NCI-H2107 (cell line): ENCODE measurements at places on chromosomes 7 and 10.

GRCh38 chr10:49169776-49170175 is 18.4 kb downstream of the TMEM273 start:
- no peak for DNase-seq

DNA sequence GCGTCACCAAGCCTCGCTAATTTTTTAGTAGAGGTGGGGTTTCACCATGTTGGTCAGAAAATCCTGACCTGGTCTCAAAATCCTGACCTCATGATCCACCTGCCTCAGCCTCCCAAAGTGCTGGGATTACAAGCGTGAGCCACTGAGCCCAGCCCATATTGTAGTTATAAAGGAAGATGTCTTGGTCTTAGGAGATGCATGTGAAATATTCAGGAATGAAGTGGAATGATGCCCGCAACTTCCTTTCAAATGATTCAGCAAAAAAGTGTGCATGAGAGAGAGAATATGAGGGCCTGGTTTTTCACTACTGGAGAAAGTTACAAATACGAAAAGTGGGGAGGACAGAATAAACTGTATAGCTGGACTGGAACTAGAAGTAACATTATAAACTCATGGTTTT is 15.9 kb downstream of the TMEM209 start:
- no peak for DNase-seq

DNA sequence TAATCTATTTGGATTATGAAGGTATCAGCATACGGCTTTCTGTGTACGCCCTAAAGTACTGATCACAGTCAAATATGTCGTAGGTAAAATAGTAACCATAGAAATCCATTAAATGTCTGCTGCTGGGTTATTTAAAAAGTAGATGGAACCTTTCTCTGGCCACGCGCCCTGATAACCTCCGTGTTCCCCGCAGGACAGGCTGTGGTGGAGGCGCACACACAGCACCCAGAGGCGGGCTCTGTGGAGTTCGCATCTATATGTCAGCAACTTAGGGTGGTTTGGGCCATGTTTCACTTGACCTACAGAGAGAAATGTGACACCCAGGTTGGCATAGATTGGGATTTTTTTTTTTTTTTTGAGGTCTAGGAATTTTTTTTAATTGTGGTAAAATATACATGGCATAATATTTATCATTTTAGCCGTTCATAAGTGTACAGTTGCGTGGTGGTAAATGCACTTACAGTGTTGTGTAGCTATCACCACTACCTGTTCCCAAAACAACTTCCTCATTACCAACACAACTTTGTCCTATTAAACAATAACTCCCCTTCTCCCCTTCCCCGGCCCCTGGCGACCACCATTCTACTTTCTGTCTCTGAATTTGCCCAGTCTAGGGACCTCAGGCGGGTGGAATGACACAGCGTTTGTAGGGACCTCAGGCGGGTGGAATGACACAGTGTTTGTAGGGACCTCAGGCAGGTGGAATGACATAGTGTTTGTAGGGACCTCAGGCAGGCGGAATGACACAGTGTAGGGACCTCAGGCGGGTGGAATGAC is 15.4 kb downstream of the PPP2R2D start:
- DNase-seq = no peak

DNA sequence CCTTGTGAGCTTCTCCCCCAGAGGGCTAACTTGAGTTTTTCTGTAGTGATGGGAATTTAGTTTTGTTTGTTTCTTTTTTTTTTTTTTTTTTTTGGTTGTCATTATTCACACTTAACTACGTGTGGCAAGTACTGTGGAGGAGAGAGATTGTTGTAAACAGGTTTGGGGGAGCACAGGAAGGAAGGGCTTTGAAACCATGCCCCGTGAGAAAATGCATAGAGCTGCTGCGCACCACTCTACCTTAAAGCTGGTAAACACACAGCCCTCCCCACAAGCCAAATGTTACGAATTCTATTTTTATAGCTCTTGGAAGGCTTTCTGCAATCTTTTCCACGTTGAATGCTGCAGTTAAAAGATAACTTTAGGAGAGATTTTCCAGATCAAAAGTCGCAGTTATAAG is 76.2 kb downstream of the ZNF22 start:
- DNase-seq = no peak

DNA sequence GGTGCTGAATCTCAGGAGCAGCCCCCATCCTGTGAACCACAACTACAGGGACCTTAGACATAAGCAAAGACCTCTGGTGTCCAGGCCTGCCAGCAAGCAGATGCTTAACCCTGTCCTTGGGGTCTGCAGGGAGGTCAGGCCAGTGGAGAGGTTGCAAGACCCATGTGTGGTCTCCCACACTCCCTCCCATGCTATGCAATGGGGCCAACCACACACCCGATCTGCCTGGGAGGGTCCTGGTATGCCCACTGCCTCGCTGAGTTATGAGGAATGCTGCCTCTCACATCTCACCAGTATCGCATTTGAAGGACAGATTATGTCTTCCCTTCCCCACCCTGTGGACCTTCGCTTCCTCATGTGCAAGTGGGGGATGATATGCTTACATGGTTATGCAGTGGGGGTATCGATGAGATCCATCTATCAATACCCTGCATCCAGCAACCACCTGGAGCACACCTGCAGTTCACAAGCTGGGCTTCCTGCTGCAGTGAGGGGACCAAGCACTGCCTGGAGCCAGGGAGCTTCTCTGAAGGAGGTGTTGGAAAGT is 191.6 kb downstream of the ZNF716 start:
- DNase-seq = no peak

DNA sequence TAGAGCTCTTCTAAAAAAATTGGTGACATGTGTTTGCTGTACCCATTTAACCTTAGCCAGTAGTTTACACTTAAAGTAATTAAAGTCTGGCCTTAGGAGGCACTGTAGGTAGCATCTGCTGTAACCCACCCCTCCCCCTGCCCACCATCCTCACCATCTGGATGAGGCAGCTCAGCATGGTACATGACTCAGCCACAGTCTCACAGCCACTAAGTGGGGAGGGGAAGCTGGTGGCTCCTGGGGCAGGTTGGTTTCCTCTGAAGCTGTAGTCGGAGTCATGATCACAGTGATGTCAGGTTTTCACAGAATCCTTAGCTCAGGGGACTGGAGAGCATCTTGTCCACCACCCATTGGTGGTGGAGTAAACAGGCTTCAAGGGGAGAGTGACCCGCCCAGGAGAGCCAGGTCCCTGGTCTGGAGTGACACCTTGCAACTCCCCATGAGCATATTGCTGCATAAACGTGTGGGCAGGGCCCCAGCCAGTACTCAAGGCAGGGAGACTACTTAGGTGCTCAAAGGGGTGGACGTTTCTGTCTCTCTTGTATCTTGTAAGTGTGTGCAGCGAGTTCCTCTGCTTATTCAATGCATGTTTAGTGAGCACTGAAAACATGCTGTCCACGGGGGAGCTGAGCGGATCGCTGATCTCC is 125.9 kb downstream of the GRK5 start:
- DNase-seq = no peak

GRCh38 chr10:130807721-130808120 is 503.8 kb downstream of the TCERG1L start:
- DNase-seq = no peak

DNA sequence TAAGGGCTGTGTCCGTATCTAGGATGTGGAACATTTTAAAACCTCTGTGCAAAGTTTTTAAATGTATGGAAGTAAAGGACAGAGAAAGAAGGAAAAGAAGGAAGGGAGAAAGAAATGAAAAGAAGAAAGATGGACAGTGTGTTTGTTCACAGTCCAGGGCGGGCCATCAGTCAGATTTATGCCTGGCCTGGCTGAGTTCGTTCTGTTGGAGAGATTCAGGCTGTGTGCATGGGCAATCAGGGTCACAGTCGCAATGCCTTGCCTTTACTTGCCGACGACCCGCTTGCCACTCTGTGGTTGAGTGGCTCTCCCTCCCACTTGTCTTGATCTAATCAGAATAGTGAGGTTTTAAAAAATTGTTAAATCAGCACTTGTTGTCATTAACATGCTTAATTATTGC is 369.4 kb upstream of the BMPER start:
- no peak for DNase-seq

- no peak for DNase-seq
Measured at GRCh38 chr7:20435305-20435704, 104.6 kb downstream of the ITGB8 start.

- DNase-seq = peak; percentile 58
Measured at GRCh38 chr7:76262683-76263402, 39.6 kb upstream of the HSPB1 start.

DNA sequence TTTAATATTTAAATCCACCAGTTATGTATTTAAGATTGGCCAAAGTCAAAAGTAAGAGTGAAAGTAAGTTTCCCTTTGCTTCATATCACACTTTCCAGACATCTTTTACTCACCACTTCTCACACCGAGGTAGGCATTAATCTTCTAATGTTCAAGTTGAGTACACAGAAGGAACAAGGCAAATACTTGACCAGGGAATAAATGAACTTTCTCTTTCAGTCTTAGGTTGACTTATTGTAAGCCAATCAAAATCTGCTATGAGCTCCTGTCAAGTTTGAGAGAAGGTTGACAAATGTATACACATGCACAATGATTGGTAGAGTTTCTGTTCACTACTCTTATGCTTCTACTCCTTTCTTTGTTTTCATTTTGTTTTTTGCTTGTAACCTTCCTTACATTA is 842.5 kb downstream of the REEP3 start:
- no peak for DNase-seq

DNA sequence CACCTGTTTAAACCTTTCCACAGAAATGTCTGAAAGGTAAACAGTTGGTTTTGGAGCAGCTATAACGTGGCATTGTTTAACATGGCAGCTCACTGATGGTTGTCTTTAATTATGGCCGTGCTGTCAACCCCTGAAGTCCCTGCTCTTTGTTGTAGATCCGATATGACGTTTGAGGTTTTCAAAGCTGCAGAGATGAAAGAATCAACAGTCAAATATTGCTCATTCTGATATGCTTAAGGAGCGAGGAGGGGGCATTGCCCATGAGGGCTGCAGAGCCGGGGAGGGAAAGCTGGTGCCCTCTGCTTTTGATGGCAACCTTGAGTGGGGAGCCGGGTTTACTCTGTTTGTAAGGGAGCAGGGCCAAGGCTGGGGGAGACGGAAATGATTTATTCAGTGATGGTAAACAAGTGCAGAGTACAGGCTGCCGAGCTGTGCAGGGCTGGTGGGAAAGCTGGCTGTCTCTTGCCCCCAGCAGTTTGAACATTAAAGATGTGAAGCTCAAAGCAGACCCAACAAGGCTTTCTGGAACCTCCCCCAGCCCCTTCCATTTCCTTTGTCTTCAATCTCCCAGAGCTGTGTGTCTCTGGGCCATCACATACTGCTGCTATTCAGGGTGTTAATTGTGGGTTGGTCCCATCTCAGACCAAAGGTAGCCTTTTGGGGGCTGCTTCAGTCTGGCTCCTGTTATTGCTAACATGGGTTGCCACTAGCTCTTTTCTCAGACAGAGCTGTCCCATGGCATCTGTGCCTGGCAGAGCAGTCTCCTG is 345.5 kb downstream of the LRMDA start:
- DNase-seq = no peak

DNA sequence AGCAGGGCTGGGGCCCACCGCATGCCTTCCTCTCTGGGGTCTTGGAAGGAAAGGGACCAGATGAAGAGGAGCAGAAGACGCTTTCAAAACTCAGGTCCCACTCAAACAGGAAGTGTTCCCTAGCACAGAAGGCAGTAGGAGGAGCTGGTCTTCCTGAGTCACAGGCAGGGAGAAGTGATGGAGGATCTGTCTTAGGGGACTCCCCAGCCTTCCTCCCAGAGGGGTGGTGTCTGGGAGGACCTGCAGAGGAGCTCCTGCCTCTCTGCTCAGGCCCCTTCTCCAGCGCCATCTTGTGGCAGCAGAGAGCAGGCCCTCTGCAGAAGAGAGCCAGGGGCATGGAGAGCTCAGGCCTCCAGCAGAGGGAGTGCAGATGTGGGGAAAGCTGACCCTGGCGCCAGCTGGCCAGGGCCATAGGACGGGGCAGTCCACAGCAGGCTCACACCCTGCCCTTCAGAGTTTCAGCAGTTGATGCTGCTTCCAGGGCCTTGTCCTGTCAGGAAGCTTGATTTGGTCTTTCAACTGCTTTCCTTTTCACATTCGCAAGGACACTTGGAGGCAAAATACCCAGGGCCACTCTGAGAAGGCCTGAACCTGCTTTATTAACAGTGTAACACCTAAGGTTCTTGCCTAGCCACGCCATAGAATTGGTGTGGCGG is 62.2 kb upstream of the TARP start:
- peak; percentile 79 for DNase-seq

DNA sequence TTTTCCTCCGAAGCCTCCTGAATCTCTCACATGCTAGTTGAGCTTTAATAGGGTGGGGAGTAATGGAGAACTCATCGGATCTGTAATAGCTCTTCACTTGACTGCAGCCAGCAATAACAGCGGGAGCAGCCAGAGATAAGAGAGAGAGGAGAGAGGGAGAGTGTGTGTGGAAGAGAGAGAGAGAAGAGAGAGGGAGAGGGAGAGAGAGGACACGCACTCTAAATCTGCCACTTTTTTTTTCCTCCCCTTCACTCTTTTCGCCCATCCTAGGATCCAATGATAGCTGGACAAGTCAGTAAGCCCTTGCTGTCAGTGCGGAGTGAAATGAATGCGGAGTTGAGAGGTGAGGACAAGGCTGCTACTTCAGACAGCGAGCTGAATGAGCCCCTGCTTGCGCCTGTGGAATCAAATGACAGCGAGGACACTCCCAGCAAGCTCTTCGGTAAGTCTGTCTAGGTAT is 107.9 kb downstream of the POU6F2 start:
- DNase-seq = no peak

- DNase-seq = no peak
Measured at GRCh38 chr10:104332243-104333031, 5.8 kb downstream of the ITPRIP start.

- DNase-seq = no peak
Measured at GRCh38 chr7:125511310-125511709, 581.7 kb upstream of the POT1 start.

- DNase-seq = no peak
Measured at GRCh38 chr7:76300166-76300731, 2.2 kb upstream of the HSPB1 start.

GRCh38 chr7:111690364-111691111 is 128.2 kb upstream of the IMMP2L start:
- DNase-seq = no peak

DNA sequence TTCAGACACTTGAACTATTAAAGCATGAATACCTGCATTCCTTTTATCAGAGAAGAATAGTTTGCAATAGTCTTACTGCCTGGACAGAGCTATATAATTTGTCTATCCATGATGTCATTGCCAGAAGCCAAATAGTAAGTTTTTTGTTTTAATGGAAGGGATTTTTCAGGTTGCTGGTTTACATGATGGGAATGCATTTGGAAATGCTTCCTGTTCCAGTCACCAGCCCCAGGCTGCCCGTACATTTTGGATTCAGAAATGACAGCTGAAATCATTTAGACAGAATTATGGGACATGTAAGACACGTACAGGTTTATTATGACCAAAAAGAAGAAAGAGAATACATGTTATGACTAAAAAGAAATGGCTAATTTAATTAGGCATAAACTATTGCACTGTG is 293.1 kb downstream of the CDK14 start:
- DNase-seq = no peak

GRCh38 chr7:124688991-124689390 is 76.6 kb downstream of the GPR37 start:
- DNase-seq = no peak

- DNase-seq = no peak
Measured at GRCh38 chr7:99042957-99043356, 101.0 kb downstream of the SMURF1 start.

GRCh38 chr10:79020605-79021004 is 48.2 kb upstream of the ZMIZ1 start:
- DNase-seq = no peak

GRCh38 chr7:38773430-38773829 is 135.6 kb downstream of the VPS41 start:
- DNase-seq = no peak
